ENCODE measurements at places on chromosomes 6 and 20.
A peak's percentile ranks its signal among the peaks of the same experiment; 100 is the strongest.

DNA sequence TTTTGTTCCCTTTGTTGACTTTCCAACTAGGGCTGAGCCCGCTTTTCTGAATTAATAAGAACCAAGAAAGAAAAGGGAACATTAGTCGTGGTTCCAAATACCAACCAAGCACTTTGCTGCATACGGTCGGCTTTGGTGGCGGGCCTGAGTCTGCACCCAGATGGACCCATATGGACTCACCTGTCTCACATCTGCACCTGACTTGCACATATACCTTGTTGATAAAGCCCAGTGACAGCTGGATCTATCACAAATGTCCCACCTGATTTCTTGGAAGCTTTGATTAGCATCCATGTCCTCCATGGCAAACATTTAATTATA is 39.0 kb downstream of the TPD52L1 start:
- no peak for DNase-seq

DNA sequence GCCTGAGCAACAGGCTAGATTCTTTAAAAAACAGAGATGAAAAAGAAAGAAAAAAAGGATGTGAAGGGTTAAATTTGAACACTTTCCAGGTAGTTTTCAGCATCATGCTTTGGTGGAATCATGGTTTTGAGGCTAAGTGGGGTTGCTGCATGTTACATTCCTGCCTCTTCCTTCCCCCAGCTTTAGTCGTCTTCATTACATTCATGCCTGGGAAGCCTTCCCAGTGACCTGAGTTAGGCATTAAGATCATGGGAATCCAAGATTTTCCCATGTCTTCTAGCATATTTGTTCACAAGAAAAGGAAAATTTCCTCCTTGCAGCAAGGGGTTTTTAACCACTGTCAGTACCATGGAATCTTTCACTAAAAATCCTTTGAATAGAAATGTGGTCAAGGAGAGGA is 12.0 kb downstream of the TPX2 start:
- peak; percentile 31 for DNase-seq

DNA sequence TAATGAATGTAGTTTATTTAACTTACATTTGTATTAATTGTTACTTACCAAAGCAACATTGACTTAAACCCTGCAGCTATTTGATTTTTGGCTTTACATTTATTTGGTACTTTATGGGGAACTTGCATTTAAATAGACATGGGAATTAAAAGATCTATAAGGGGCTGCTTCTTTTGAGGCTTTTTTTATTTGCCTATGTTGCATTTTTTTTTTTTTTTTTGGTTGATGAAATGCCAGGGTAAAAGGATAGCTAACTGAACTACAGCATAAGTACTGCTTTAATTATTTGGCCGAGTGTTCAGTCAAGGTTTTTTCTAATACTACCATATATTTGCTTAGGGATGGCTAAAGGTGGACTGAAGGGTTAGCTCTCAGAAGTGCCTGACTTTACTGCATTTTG is 62.5 kb upstream of the CDH4 start:
- DNase-seq, result no peak

GRCh38 chr6:150499882-150500312 is 99.8 kb upstream of the PLEKHG1 start:
- DNase-seq, result peak; percentile 90

GRCh38 chr20:24773751-24774201 is 175.3 kb upstream of the CST7 start:
- no peak for DNase-seq

GRCh38 chr6:46954837-46955451 is 33.2 kb upstream of the ADGRF5 start:
- no peak for DNase-seq

GRCh38 chr6:103122766-103123601 is 1729.5 kb downstream of the GRIK2 start:
- DNase-seq, result no peak

GRCh38 chr6:32940656-32941213 is at the start of gene HLA-DMB:
Gene HLA-DMB (minus strand): TSS chr6:32941028. CDS start chr6:32940807, 221 bp downstream.
- DNase-seq, result peak; percentile 50

- DNase-seq, result peak; percentile 82
Observed at GRCh38 chr6:85452441-85452881, 2.6 kb downstream of the NT5E start.

DNA sequence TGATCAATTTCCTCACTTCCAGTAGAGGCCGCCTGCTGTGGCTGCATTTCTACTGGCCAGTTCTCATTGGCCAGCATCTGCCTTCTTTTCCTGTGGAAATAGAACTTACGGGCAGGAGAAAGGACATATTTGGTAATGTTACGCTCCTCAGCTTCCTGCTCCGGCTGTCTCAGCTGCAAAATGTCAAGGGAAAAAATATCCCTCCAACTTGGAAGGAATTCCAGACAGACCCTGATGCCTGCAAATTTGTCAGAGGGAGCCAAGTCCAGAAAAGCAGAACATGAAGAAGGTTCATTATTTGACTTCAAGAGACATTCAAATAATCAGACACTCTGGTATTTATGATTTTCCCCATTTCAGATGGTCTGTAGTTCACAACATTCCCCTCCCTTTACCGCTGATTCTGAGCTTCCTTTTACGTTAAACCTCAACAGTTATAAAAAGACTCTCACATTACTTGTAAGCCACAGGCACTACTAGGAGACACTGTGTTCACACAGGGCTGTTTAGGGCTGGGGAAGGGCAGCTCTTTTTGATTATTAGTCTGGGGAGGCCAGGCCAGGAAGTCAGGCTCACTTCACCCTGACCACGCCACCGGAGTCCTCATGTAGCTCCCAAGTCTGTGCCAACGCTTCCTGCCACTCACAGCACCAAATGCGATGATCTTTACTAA is 179.6 kb upstream of the CCN2 start:
- DNase-seq, result peak; percentile 62

GRCh38 chr20:4443016-4443415 is 278.7 kb upstream of the PRND start:
- DNase-seq, result no peak

DNA sequence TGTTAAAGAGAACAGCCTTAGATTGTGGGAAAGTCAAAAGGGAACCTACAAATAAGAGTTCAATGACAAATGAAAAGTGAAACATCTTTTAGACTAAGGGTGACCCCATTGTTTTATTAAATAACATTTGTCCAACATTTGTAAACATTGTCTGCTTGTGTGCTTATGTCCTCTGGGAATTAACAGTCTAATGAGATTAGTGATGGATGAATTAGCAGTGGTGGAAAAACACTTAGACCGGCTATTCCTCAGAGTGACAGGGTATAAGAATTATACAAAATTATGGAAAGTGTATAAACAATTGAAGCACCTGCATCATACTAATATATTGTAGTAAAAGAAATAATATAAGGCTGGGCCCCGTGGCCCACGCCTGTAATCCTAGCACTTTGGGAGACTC is 29.3 kb upstream of the HFE start:
- no peak for DNase-seq

DNA sequence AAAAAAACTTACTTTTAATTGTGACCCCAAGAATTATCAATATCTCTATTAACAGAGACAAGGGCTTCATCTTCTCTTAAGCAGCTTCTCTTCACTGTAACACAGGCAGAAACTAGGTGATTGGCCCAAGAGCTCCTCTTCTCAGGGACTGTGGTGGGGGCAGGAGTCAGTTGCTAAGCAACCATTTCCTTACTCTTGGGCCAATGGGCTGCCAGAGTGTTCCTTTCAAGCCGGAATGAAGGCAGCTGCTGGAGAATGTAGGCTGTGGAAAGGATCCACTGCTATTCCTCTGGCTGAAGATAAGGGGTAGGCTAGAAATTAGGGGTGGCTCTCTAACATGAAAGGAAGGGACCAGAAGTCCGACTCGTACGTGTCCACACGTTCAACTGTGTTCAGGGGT is at the start of gene SEL1L2:
SEL1L2 (minus strand) TSS at position 150 of the 400 bp plus-strand sequence; CDS start at position 70, 80 bp downstream.
- DNase-seq, result no peak

DNA sequence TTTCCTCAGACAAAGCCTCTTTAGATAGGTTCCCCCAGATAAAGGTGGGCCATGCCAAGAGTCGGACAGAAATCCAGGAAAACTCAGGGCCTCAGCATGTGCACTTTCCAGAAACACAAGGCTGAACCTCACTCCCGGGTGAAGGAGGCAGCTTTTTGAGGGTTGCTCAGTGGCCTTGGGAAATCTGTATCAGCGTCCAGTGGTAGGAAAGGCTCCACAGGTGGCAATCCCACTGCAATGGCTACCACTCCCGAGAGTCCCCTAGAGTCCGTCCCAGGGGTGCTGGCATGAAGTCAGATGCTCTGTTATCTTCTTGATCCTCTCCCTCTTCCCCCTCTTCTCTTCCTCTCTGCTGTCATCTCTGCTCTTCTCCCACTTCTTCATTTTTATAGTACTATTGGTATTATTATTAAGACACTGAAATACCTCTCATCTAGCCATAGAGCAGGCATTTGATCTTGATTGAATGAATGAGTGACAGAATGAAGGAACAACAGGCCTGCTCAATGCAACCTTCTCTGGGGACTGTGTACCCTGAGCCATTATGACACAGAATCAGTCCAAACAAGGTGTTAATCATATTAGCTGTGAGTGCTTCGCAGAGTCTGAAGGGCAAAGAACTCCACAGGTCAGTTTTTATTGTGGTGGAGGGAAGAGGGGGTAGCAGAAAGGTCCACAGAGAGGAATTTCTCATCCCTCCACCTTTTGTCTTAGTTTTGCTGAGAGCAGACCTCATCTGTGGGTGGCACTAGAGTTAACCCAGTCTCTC is 13.3 kb downstream of the SLC22A1 start:
- DNase-seq, result no peak

DNA sequence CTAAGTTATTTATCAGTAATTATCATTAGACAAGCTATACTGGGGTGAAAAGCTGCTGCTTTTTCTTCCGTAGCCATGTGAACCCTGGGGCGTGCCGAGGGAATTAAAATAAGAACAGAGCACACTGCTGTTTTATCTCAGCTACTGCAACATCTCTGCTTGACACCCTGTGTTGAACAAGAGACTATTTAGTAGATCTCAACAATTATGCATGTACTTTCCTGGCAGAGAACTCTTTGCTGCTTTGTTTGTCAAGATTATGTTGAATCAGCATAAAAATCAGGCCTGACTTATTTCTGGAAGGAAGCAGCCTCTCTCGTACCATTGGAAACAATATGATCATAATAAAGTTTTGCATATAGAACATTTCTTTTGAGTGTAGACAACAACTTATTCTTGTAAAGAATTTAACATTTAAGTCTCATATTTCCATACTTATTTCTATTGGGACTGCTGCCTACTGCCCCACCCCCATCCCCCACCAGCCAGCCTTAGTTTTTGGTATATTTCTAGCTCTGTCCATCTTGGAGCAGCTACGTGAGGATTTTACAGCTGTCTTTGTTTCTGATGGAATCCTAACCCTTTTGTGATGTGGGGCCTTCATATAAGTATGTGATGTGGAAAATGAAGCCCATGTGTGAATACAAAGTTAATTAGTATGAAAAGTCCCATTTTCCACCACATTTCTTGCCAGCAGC is 1011.4 kb downstream of the KIF16B start:
- DNase-seq, result peak; percentile 50

DNA sequence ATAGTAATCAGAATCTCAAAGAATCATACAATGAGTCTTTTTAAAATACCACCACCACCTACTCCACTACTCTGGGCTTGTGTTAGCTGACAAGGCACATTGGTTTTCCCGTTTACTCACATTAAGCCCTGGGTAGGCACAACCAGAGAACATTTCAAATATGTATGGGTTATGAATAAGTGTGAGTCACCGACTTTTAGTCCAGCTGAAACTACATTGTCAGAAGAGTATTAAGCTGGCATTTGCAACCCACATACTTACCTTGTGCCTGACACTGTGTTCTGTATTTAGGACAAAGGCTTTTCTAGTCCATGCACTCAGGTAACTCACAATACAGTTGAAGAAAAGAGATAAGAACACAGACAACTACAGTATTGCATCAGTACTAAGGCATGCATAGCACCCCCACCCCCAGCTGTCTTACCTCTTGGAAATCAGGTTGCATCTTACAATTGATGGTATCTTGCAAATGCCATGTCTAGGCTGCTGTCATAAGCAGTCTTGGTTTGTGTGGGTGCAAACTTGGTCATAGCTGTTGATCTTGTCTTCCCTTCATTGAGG is 40.3 kb upstream of the AHI1 start:
- no peak for DNase-seq

DNA sequence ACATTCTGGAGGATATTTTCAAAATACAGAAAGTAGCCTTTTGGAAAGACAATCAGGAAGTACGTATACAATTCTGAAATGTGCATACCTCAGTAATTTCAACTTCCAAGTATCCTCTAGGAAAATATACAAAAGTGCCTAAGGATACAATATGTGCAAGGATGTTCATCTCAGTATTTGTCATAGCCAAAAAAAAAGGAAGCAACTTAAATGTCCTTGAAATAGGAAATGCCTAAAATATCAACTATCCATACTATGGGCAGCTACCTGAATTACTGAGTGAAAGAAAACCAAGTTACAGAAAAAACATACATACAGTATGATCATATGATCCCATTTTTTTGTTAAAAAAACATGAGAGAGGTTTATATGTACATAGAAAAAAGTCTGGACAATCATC is 1.5 kb downstream of the PPIL1 start:
- DNase-seq, result no peak

- no peak for DNase-seq
Observed at GRCh38 chr6:142071981-142072380, 60.7 kb upstream of the GJE1 start.

DNA sequence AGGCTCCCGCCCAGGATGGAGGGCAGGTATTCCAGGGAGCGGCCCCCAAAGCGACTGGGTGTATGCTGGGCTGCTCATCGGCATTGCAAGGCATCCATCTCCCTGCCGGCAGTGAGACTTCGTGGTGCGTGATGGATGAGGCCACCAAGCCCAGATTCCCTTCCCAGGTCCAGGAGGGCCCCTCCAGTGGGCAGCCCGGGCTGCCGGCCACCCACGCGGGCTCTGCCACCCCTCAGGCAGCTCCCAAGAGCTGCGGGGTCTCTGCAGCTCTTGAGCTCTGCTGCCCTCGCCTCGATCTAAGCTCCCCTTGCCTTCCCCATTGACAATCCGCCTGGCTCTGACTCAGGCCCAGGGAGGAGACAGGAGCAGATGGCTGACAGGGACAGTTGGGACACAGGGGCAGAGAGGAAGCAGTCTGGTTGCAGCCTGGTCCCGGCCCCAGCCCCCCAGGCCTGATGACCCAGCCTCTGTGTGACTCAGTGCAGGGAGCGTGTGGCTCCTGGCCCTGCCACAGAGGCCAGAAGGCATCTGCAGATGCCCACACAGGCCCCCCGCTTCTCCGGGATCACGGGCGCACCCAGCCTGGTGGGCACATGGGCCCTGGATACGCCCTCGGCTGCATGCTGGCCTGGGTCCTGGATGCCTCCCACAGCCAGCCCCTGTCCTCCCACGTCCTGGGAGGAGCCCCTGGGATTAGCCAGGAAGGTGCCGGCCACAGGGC is 33.0 kb downstream of the SLCO4A1 start:
- DNase-seq, result no peak

- no peak for DNase-seq
Observed at GRCh38 chr6:106085692-106085983, 498 bp upstream of the PRDM1 start.

DNA sequence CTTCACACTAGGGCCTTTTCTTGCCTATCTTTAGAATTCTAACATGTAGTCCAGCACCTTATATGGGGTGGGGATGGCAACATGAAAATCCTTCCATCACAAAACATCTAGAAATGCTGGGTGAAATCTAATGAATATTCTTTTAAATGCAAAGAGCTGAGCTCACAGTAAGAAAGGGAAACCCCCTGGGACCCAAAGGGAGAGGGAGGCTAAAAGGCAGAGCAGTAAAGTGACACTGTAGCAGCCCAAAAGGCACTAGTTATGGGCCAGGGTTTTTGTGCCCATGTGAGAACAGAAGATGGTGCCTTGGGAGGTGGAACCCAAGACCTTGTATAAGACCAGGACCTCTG is 66.7 kb downstream of the TRAM2 start:
- no peak for DNase-seq

GRCh38 chr20:48923149-48923718 is 1.7 kb downstream of the ARFGEF2 start:
- DNase-seq, result no peak

GRCh38 chr20:40763646-40764295 is 74.7 kb upstream of the MAFB start:
- DNase-seq, result no peak
